ENCODE measurements at places on chromosomes 5 and 9.

- no peak for DNase-seq
These were observed 175.8 kb upstream of the CHD1 start for GRCh38 chr5:99104538-99105132.

- DNase-seq = no peak
These were observed 70.0 kb downstream of the NLN start for GRCh38 chr5:65791712-65792673.

- DNase-seq = no peak
These were observed 144.5 kb upstream of the NUDT12 start for GRCh38 chr5:103706939-103707682.

- DNase-seq = no peak
These were observed 480.7 kb downstream of the DMAC1 start for GRCh38 chr9:7318920-7319319.

GRCh38 chr9:118527261-118527660 lies 823.1 kb downstream of the TLR4 start:
- DNase-seq = no peak

GRCh38 chr5:68465133-68465532 lies 249.6 kb downstream of the PIK3R1 start:
- DNase-seq = no peak

DNA sequence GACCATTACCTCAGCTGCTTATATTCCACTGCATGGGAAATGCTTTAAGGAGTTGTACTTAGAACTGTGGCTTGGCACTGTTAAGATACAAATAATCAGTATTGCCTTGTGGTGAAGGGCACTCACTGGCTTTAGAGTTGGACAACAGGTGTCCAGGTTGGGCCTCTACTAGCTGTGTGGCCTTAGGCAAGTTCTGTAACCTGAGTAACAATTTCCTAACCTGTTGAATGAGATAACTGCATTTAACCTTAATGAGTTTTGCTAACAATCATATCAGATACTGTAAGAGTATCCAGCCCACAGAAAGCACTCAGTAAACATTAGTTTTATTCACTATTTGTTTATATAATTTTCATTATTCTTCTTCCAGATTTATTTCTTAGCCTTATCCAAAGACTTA lies 17.2 kb upstream of the HK3 start:
- DNase-seq = no peak

DNA sequence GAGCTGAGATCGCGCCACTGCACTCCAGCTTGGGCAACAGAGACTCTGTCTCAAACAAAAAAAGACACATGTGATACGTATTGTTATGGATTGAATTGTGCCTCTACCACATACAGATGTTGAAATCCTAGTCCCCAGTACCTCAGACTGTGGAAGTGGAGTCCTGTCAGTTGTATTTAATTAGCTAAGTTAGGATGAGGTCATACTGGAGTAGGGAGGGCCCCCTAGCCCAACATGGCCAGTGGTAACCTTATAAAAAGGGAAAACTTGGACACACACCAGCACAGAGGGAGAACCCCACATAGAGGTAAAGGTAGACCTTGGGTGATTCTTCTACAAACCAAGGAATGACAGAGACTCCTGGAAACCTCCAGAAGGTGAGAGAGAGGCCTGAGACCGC lies 119.8 kb downstream of the GADD45G start:
- DNase-seq = no peak

DNA sequence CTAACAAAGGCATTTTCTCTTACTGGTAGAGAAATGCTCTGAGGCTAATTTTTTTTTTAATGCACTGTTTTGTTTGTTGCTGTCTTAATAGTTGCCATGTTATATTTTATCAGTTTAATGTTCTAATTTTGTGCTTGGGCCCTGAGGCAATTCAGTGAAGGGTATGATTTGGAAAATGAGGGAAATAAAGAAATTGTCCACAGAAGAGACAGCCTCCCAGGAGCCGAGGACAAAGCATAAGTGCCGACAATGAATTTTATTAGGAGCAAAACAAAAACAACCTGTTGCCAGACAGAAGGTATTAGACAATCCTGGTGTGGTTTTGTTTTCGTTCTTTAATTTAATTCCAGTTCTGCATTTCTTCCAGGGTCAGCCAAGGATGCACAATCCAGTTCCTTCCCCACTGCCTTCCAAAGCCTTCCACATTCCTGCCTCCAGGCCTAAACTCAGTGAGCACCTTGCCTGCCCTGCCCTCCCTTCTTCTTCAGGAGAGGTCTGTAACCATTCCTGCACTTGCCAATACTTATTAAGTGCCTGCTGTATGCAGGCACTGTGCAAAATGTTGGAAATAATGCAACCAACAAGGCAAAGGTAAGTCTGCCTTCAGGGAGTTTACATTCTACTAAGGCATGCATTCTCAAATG lies 4.3 kb upstream of the TCOF1 start:
- DNase-seq = no peak
